GM06990 (cell line): ENCODE measurements at places on chromosomes 2 and 18.

- DNase-seq, result no peak
Measured at GRCh38 chr2:44770221-44771195, 171.0 kb upstream of the SIX3 start.

DNA sequence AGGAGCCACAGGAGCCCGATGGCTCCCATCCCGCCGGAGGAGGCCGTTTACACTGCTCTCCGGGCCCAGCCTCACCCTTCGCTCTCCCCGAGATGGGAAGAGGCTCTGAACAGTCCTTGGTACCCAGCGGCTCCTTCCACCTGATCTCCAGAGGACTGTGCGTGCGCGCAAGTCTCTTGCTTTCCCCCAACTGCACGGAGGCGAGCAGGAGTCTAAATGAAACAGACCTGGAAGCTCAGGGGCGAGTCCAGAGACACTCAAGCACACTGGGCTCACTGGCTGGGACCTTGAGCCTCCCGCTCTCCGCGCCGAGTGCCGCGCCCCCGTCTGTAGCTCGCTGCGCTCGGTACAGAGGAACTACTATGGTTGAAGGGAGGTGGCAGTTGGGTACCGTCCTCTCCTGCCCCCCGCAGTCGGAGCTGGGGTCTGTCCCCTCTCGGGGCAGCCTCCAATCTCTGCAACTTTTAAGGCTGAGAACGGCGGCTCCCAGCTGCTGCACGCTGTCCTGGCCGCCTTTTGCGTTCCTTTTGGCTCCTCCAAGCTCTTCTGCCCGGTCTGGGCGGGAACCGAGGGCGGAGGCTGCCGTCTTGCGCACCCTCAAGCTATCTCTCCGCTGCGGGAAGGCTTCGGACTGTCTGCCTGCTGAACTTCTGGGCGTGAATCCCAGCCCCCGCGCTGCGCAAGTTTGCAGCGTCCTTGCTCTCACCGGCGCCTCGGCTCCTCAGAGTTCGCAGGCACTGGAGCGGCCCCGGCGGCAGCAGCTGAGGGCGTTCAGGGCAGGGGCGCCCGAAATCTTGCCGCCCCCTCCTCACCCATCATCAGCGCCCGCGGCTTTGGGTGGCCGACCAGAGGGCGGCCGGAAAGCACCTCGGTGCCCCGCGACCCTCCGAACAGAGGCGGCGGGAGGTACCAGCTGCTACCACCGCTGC lies 491 bp downstream of the ALK start:
- DNase-seq, result peak; percentile 13

GRCh38 chr2:128490321-128490720 lies 171.7 kb upstream of the HS6ST1 start:
- DNase-seq, result no peak

DNA sequence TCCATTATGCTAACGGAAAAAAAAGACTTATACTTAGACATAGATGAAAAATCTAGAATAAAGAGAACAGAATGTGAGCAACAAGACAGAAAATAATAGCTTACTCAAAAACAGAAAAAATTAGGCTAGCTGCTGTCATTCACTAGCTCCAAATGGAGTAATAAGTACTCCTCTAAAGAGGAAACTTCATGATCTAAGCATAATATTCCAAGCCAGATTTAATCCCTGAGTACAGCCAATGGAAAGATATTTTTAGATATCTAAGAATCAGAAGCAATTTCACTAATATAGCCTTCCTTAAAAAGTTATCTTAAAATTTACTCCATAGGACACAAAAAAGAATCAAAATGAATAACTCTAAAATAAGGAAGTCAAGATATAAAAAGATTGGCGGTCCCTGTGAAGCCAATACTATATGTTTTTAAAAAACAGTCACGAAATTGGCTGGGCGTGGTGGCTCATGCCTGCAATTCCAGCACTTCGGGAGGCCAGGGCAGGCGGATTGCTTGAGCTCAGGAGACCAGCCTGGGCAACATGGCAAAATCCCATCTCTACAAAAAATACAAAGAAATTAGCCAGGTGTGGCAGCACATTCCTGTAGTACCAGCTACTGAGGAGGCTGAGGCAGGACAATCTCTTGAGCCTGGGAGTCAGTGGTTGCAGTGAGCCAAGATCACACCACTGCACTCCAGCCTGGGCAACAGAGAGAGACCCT lies 123.2 kb upstream of the BCL2L11 start:
- DNase-seq, result no peak

GRCh38 chr2:220101980-220102379 lies 474.6 kb downstream of the SLC4A3 start:
- no peak for DNase-seq

DNA sequence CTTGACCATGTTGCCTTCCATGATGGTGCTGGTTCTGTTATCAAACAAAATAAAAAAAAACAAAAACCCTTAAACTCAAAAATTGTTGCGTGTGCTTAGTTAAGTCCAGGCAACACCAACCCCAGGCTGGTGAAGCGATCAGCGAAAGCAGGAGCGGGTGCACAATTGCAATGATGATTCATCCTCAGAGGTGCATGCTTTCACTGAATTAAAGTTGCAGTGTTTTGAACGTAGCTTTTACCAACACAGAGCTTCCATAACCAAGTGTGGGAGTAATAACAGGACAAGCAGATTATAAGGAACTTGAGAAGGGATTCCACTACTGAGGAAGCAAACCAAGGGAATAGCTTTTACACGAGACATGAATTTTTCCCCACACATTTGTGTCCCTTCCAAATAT lies 39.7 kb upstream of the RAPH1 start:
- no peak for DNase-seq

DNA sequence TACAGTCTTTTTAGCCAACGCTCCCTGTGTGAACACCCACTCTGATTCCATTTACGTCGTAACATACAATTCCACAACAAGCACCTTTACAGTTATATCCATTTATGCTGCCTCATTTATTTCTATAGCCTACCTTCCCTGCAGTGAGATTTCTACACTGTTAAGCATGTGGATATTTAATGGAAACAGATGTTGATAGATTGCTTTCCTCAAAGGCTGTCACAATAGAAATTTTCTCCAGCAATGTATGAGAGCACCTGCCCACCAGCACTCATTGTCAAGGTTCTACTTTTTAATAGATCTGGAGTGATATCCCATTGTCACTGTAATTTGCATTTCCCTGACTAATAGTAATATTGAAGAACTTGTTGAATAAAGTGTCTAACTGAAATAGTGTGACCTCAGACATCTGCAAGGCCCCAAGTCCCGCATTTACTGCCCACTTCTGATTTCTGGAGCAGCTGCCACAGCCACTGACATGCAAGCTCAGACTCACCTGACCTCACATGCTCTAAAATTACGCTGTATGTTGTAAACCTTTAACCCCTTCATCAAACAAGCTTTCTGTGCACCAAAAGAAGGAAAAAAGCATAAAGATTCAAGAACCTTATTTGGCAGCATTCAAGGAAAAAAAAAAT lies 295.1 kb downstream of the CNTNAP5 start:
- no peak for DNase-seq

- no peak for DNase-seq
Measured at GRCh38 chr18:36281936-36282335, 15.6 kb upstream of the FHOD3 start.

DNA sequence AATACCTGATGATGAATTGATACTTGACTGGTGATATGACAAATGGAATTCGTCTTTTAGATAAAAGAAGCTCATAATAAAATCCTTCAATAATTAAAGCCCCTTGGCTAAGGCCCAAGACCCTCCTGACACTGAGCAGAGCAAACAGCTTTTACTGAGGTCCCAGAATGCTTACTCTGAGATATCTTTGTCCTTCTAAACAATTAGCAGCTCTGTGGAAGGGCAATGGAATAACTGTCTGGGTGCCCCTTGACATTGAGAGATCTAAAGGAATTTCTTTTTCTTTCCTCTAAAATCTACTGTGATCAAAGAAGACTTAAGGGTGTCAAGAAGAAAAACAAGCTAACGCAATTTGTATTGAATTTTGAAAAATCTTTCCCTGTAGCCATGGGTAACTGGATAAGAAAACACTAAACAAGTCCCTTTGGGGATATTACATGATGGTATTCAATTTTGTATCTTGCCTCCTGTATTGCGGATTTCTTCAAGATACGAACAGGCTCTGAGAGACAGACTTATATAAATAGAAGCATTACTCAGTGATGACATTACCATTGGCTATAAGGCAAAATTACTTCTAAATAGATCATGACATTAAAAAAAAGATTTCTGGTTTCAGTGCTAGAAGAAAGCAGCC lies 128.8 kb downstream of the MREG start:
- no peak for DNase-seq

DNA sequence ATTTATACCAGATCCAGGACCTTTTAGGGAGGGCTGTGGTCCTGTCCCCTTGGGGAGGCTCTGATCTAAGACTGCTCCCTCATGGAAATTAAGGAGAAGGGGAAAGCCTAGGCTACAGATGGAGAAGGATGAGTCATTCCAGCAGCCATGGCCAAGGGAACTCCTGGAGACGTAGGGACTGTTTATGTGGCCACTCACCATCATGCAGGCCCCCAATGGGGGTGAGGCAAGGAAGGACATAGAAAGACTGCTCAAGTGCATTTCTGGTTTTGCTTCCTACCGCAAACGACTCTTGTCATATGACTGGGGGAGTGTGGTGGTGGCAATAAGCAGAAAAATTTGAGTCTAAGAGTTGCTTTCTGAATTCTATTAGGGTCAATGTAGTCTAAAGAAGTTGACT lies 54.0 kb upstream of the CYP1B1 start:
- no peak for DNase-seq

DNA sequence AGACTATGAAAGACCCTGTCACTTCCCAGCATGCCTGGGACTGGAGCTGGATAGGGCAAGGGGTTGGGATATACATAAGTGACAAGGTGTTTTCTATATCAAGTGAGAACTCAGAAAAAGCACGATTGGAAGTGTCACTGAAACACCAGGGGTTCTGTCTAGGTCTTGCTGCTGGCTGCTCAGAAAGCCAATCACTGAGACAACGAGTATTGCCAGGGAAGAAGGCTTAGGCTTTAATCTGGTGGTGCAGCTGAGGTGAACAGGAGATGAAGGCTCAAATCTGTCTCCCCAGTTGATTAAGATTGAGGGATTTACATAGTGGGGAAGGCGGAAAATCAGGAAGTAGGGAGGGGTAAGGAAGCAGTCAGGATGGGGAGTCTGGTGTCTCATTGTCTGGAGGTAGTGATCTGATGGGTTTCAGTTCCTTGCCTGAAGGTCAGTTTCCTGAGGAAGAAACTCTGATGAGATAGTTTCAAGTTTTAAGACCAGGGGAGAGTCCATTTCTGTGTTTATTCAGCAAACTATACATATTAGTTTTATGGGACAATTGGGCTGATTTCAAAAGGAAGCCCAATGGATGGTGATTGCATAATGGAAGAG lies 3.5 kb upstream of the C2orf74 start:
- no peak for DNase-seq

GRCh38 chr18:12041561-12041960 lies 52.1 kb upstream of the ANKRD62 start:
- no peak for DNase-seq

GRCh38 chr2:174495365-174496012 lies 8.7 kb upstream of the GPR155 start:
- DNase-seq, result no peak

DNA sequence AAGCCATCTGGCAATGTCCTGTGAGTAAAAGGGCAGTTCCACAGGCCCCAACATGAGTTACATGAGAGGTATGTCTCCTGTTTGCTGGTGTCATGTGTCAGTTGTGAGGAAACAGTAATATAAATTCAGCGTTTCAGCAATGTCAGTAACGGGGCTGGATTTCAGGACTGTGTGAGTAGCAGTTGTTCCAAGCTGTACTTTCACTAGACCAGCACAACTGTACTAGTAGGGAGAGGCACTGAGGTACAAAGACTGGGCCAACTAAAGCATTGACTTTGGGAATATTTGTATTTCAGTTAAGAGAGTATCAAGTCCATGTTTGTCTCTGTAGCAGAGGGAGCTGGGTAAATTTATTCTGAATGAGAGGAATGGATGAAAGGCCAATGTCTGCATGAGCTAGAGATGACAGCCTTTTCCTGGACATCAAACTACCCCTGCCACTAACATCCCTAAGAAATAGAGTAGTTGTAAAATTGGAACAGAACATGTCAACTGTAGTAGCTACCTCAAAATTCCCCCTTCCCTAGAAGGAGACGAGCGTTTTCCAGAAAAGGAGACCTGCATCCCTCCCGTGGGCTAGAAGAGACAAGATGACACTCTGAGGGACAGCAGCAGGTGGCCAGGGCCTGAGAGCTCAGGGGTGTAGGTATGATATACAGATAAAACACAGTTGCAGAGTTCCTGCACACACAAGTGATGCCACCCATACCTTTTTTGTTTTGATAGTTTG lies 24.4 kb downstream of the EIF4E2 start:
- DNase-seq, result no peak
